Stimulated activated CD4-positive, alpha-beta T cell treated with anti-CD3 and anti-CD28 coated beads, Interleukin-4, amount 100 ng/mL, for 1 hour (primary cell): ENCODE measurements at places on chromosomes 5 and 9.

DNA sequence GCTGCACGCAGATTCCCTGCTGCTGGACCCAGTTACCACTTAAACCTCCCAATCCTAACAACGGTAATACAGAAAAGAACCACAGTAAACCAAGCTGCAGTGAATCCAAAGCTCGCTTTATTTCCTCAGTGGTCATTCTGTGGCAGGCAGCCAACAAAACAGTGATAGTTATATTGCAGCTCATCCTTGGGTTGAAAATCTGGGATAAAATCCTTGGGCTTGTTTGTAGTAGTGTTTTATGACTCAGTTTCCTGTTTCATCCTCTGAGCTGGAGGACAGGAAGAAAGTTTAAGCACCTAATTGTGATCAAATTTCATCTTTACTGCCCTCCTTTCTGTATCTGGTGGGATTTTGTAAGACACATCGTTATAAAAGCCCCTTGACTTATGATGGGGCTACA lies 31.4 kb downstream of the HMGCR start:
- DNase-seq = no peak

DNA sequence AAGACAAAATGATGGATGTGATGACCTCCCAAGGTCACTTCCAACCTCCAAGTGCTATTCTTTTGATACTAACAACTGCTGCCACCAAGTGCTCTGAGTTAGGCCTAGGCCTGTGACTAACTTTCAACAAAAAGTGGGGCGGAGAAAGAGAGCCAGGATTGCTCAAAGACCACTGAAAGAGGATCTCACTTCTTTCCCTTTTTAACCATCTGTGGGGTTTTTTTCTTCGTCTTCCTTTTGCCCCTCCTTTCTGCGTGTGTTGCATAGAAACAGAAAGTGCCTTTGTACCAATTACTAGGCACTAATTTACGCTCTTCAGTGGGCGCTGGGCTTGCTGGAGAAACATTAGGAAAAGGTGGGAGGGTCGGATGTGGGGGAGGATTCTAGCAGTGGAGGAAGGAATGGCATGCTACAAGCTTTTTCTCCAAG lies 8.0 kb downstream of the KLF9 start:
- peak; percentile 21 for DNase-seq

GRCh38 chr5:86964889-86965288 lies 302.8 kb upstream of the RASA1 start:
- DNase-seq = no peak

DNA sequence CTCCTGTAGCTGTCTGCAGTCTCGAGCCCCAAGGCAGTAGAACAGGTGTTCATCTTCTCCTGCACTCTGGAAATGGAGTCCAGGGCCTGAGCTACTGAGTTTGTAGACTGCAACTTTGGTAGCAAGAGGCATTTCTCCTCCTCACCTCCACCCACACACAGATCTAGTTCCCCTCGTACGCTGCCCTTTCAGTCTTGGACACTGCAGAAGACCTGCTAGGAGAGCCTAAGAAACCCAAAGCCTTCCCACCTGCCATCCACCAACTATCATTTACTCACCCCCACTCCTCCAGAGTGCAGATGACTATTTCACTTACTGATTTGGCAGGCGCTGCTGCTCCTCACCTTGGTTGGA lies 59.0 kb downstream of the KCNIP1 start:
- no peak for DNase-seq

DNA sequence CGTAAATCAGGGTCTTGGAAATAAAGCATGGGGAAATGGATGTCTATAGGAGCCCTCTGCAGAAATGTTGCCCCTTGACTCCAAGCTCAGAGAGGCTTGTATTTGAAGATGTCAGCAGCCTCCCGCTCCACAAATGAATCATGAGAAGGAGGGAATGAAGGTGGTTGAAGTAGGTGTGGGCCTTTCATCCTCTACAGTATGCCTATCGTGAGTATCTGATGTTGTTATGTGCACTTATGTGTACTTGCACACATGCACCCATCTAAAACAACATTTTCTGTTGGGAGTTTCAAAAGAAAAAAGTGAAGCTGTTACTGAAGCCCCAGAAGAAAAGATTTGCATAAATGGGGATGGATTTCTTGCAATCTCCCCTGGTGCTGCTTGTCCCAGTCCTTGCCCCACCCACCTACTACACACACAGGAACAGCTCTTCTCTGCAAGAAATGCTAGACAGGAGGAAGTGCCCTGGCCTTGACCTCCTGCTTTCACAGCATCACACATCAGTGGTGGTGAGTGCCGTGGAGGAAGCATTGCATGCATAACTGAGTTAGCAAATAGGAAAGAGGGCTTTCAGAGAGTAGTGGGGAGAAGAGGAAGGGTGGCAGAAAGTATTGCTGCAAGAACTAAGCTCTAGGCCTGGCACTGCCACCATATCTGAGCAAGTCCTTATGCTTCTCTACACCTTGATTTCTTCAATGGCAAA lies 156.1 kb downstream of the SNX18 start:
- DNase-seq = no peak

GRCh38 chr9:73143711-73144328 lies 7.8 kb upstream of the ANXA1 start:
- no peak for DNase-seq

GRCh38 chr5:18850216-18850615 lies 1137.8 kb downstream of the CDH18 start:
- no peak for DNase-seq

DNA sequence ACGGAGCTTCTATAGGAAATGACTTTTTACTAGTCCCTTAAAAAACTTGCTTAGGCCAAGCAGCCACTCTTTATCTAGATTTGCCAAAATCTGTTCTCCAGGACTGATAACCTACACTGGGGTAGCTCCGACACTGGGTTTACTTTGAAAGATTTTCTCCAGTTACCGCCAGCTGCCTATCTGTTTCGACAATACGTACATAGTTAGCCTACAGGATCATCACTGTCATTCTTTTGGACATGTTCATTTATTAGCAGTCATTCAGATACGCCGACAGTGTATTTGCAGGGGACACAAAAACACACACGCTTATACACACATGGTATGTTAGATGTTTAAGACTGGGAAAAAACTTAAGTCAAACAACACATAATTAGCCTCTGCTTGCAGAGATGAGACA lies 225.7 kb downstream of the DCP2 start:
- no peak for DNase-seq

DNA sequence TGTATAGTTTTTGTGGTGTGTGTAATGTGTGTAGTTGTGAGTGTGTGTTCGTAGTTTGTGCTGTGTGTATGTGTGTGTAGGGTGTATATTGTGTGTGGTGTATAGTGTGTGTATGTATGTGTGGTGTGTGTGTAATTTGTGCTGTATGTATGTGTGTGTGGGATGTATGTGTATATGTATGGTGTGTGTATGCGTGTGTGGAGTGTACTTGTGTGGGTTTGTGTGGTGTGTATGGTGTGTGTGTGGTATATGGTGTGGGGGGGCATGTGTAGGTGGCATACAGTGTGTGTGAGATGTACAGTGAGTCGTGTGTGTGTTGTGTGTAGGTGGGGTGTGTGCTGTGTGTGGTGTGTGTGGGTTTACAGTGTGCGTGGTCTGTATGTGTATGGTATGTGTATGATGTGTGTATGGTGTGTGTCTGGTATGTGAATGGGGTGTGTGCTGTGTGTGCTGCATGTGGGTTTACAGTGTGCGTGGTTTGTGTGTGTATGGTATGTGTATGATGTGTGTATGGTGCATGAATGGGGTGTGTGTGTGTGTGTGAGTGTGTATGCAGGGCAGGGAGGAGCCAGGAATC lies 125.2 kb downstream of the GADD45G start:
- DNase-seq = no peak

- no peak for DNase-seq
Observed at GRCh38 chr9:111965566-111966019, 69.0 kb downstream of the UGCG start.

DNA sequence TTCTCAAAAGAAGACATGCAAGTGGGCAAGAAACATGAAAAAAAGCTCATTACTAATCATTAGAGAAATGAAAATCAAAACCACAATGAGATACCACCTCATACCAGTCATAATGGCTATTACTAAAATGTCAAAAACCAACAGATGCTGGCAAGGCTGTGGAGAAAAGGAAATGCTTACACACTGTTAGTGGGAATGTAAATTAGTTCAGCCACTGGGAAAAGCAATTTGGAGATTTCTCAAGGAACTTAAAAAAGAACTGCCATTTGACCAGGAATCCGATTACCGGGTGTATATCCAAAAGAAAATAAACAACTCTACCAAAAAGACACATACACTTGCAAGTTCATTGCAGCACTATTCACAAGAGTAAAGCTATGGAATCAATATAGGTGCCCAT lies 595.4 kb upstream of the RIOK2 start:
- no peak for DNase-seq

DNA sequence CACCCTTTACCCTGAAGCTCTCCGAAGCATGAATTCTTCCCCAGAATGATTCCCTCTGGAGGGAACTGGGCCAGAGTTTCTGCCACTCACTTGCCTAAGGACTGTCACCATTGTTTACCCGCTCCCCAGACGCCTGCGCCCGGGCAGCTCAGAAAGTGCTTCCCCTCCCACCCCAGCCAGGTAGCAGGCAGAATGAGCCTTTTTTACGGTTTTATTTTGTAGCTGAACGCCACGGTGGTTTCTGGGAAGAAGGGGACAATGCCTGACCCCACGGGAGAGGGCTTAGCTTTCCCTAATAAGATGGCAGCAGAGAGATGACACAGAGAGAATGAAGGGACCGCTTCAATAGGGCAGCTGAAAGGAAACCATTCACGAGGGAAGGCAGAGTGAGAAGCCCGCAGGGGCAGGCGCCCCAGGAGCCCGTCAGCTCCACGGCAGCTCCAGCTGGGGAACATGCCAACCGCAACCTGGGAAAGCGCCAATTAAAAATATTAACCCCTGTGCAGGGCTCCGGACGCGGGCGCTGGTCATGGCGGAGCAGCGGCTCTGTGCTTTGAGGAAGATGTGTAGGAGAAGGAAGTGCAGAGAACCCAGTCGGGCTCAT lies 20.4 kb upstream of the NTNG2 start:
- DNase-seq = no peak

- no peak for DNase-seq
Observed at GRCh38 chr9:32701321-32702022, 66.0 kb upstream of the TAF1L start.

DNA sequence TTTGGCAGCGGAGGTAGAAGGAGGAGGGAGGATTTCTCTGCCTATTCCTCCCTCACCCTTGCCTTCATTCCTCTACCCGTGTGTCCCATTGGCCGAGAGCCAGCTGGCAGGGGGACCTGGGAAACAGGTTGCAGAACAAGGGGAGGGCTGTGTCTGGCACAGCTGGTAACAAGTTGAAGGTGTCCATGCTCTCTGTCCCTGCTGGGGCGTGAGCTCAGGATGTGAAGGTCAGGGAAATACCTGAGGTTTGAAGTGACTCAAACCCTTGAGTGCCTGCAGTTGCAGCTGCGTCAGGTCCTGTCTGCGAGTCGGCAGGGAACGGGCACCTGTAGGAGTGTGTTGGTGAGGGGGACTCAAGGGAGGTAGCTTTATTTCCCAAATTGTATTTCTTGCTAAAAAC lies 16.2 kb downstream of the MIGA2 start:
- no peak for DNase-seq

DNA sequence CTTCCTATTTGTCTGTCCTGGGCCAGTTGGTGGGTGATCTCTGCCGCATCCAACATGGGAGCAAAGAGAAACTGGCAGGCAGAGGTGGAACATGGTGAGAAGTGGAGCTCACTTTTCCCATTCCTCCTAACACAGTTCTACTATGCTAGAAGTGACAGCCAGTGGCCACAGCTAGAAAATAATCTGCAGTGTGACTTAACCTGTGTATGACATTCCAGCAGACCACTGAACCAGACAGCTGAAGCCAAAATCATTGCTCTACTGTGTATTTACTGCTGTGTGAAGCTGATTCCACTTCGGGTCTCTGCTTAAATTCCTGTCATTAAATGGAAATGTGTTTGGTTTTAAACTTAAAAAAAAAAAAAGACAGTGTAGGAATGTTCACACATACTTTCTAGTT lies 523.0 kb downstream of the MTRR start:
- no peak for DNase-seq

GRCh38 chr5:102375272-102375671 lies 79.2 kb upstream of the SLCO4C1 start:
- DNase-seq = no peak

DNA sequence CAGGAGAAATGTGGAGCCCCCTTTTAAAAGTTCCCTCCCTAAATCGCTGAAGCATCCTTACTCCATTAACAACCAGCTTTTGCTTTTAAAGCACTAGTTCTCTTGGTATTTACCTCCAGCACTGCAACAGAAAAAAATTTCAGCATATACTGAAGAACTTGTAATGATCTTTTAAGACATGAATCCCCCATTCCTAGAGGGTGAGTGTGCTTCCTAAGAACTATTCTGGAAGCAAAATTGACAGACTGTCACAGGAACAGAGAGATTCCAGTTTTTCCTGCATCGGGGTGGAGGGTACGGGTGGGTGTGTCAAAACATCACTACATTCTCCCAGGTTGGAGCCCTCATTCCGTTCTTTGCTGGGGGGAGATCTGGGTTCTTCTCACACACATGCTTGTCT lies 151.9 kb downstream of the EBF1 start:
- DNase-seq = no peak

- DNase-seq = no peak
Observed at GRCh38 chr9:77166193-77166592, 11.1 kb upstream of the VPS13A start.

DNA sequence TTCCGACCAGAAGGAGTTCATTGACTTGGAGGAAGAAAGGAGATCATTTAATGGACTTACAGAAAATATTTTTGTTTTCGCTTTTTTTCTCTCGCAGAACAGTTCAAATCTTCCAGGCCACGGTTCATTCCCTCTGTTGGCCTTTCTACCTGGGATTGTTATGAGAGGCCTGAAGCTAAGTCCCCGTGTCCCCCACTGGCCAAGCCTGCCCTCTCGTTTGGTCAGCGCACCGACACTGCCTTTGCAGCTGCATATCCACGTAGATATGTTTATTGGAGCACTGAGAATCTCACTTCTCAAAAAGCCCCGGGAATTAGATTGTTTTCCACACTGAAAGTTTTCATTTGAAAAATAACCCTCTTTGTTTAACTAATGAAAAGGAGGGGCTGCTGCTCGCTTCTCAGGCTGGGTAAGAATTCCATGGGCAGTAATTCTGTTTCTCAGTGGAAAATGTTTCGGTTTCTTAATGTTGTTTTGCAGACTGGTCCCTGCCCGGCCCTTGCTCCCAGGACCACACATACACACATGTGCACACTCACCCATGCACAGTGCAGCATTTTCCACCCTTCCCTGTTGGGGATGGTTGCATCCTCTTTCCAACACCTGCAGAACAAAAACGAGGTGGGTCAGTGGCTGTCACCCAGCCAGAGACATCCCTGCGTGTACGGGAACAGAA lies 655.7 kb downstream of the BNC2 start:
- no peak for DNase-seq

- DNase-seq = no peak
Observed at GRCh38 chr9:136377341-136378169, 4.1 kb upstream of the CARD9 start.

GRCh38 chr5:175385691-175386362 lies 58.2 kb downstream of the DRD1 start:
- no peak for DNase-seq

DNA sequence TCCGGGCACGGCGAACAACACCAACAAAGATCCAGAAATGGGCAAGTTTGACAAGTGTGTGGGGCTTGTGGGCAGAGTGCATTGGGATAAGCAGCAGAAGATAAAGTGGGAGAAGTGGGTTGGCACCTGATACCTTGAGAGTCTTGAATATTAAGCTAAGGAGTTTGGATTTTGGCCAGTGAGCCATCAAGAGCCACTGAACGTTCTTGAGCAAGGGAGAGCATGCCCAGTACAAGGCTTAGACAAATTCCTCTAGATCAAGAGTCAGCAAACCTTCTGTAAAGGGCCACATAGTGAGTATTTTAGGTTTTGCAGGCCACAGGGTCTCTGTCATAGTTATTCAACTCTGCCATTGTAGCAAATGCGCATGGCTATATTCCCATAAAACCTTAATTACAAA lies 26.6 kb upstream of the TRMT10B start:
- no peak for DNase-seq
